ENCODE measurements at places on chromosomes 12 and 14.
A peak's percentile ranks its signal among the peaks of the same experiment; 100 is the strongest.

DNA sequence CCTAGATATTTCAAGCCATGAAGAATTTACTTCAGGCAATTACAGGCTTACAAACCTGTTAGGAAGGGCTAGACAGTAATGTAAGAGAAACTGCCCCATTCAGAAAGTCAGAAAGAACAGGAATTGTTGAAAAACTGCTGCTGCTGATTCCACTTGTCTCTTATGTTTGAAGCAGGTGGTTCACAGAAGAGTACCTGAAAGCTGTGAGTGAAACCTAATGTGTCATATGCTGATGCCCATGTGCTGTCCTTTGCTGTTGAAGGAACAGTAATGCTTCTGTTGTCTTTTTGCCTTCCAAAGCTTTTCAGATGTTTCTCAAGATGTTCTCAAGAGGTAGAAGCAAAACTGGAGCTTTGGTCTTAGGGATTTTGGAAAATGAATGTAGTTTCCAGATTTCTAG lies 39.0 kb downstream of the MNAT1 start:
- DNase-seq, result no peak

- DNase-seq, result peak; percentile 10
These were observed 115.8 kb downstream of the SLC25A47 start for GRCh38 chr14:100438678-100439592.

DNA sequence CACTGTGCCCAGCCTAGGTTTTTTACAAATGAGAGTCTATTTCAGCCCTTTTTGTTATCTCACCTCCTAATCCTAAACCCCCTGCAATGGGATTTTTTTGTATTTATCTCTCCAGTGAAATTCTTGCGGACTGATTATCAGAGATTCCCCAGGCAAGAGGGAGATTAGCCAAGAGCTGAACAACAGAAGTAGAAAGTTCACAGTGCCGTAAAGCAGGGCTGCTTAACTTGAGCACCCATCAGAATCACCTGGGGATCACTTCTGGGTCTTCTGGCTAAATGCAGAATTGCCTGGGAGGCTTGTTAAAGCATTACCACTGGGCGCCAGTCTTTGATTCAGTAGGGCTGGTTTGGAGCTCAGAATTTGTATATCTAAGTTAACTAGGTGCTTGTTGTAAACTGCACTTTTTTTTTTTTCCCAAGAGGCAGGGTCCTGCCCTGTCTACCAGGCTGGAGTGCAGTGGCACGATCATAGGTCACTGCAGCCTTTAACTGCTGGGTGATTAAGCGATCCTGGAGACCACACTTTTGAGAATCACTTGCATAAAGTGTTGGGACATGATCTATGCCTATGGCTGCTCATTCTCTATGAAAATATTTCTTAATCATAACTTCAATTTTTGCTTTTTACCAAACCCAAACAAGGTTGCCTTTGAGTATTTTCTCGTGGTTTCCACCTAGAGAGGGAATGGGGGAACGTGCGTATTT lies 1.1 kb upstream of the DPPA3 start:
- DNase-seq, result no peak

- no peak for DNase-seq
These were observed 215.0 kb downstream of the PLCZ1 start for GRCh38 chr12:18522806-18523205.

DNA sequence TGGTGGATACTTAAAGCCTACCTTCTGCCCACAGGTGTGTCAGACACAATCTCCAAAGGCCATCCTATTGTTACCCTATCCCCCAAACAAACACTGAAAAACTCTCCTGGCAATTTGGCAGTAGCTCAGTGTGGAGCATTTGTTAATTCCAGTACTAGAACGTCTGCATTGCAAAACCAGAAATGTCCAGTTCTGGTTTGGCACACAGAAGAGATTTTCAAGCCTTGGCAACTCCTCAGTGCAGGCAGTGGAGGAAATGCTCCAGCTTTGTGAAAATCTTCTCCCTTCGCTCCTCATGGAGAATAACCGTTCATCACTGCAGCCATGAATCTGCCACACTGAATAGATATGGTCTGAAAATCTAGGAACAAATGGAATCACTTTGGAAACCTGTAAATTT lies 5.3 kb upstream of the SOCS2 start:
- no peak for DNase-seq

- DNase-seq, result no peak
These were observed 8.8 kb upstream of the KRT74 start for GRCh38 chr12:52582486-52582885.

Data from activated T-helper 9 cell treated with anti-CD3 and anti-CD28 coated beads, Interleukin-2, amount 50 U/mL, for 16 hours (primary cell).